SW480 (cell line): ENCODE measurements at places on chromosomes 1 and 21.

- no peak for DNase-seq
Observed at GRCh38 chr1:163588796-163589195, 267.0 kb downstream of the NUF2 start.

GRCh38 chr1:215887627-215888026 is 320.5 kb downstream of the KCTD3 start:
- DNase-seq: no peak

GRCh38 chr1:81144240-81144825 is 656.4 kb upstream of the ADGRL2 start:
- no peak for DNase-seq

GRCh38 chr1:156422602-156423091 is 53.6 kb downstream of the RHBG start:
- DNase-seq: no peak

GRCh38 chr1:213692321-213692720 is 295.5 kb upstream of the PROX1 start:
- no peak for DNase-seq

DNA sequence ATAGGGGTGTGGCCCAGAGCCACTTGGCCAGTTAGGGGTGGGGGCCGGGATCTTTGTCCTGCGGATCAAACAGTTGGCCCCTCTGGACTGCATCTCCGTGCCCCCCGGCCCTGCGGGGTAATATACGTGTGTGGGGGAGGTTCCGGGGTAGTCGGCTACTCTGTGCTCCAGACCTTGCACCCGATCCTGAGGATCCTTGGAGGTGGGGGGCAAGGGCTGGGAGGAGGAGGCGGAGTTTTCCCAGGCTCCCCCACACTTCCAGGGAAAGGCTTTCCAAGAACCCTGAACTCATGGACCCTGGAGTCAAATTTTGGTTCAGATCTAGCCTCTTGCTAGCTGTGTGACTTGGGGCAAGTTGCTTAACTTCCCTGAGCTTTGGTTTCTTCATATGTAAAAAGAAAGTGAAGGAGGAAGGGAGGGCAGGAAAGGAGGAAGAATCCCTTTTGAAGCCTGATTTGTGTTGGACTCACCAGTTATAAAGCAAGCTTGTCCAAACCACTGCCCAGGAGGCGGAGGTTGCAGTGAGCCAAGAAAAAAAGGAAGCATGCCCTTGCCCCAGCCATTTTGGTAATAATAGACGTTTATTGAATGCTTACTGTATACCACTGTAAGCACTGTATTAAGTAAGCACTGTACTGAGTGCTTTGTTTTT is 686 bp downstream of the MIIP start:
- no peak for DNase-seq

GRCh38 chr1:59429656-59430055 is 132.8 kb downstream of the FGGY start:
- no peak for DNase-seq

DNA sequence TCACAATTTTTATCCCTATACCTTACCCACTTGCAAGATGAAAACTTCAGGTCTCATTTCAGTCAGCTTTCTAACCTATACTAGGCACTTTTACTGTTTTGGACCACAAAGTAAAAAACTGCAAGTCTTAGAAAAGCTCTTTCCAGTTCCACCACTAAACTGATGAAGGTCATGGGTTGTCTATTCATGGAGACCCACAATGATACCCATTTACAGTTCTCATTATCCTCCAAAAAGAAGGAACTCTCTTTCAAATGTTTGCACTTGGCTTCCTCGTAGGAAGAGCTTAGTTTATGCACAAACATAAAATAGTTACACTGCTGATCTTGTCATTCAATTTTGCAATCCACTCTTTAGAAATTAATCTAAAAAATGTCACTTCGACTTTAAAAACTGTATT is 9.3 kb downstream of the ZNF281 start:
- no peak for DNase-seq
